Activated CD4-positive, alpha-beta T cell treated with anti-CD3 and anti-CD28 coated beads, Interleukin-2, amount 10 ng/mL, durations not matched to agents 7 days and 5 days (primary cell): ENCODE measurements at places on chromosomes 2 and 18. TPM values are rescaled to one million over a fixed set of nuclear protein-coding genes. Genes with fewer than 3 reads are reported as not detected.

The SPP2 gene
- total RNA-seq: not detected

The MARCHF4 gene
- not detected for total RNA-seq

The MROH2A gene
- not detected for total RNA-seq

The PROKR1 gene
- not detected for total RNA-seq

The FN1 gene
- 0.44 TPM for total RNA-seq

The ARHGEF4 gene
- 0.40 TPM for total RNA-seq
